Panc1 (cell line): ENCODE measurements at places on chromosomes 7 and 10.

DNA sequence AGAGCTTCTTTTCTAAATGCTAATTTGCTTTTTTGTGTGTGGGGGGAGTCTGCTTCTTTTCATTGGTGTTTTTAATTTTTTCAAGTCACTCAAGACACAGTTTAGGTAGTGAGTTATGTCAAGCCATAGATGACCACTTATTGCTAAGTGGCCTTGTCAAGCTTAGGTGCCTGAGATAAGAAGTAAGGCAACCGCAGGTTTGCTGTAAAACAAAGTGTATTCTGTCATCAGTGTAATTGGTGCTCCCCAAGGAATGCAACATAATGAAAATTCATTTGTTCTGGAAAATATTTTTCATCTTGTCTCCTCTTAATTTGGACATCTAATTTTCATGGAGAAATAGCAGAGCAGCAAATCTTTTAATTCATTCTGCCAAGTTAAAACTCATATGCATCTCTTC is 249.6 kb downstream of the EXOC4 start:
- H3K36me3 ChIP-seq: no peaks in the 10 kb centered on the region
- DNase-seq: no peak
- no peaks in the 10 kb centered on the region for H3K4me1 ChIP-seq
- no peak overlapping the region for H3K4me3 ChIP-seq
- H3K27ac ChIP-seq: no peak overlapping the region

- no peak overlapping the region for H3K27ac ChIP-seq
- H3K4me1 ChIP-seq: no peaks in the 10 kb centered on the region
- H3K36me3 ChIP-seq: no peaks in the 10 kb centered on the region
- no peak for DNase-seq
- H3K4me3 ChIP-seq: no peak overlapping the region
- no peaks in the 10 kb centered on the region for H3K27me3 ChIP-seq
Observed at GRCh38 chr7:107326061-107326460, 143.8 kb upstream of the GPR22 start.

- no peak overlapping the region for H3K4me3 ChIP-seq
- H3K27ac ChIP-seq: peak overlapping the region; percentile 98
- no peaks in the 10 kb centered on the region for H3K36me3 ChIP-seq
- DNase-seq: no peak
- no peaks in the 10 kb centered on the region for H3K27me3 ChIP-seq
Observed at GRCh38 chr10:3950676-3951275, 165.8 kb upstream of the KLF6 start.

DNA sequence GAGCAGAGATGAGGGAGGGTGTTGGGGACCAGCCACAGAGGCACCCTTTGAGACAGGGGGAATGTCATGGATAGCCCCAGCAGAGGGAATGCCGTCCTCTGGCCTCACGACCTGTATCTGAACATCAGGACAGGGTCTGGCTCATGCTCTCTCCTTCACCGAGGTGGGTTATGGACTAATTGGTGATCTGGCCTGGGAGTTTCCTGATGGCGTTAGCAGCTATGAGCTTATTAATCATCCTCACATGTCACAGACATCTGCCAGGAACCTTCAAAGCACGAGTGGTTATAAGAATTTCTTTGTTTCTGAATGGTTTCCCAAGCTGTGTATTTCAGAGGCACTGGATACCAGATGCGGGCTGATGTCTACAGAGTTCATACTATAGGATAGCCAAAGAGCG is 6.9 kb downstream of the CPA4 start:
- no peak for DNase-seq
- H3K4me1 ChIP-seq: no peaks in the 10 kb centered on the region
- no peak overlapping the region for H3K27ac ChIP-seq
- H3K4me3 ChIP-seq: no peak overlapping the region

GRCh38 chr10:11197266-11197712 is 179.6 kb downstream of the CELF2 start:
- H3K27me3 ChIP-seq: no peaks in the 10 kb centered on the region
- no peaks in the 10 kb centered on the region for H3K36me3 ChIP-seq
- H3K4me1 ChIP-seq: no peaks in the 10 kb centered on the region
- H3K27ac ChIP-seq: no peak overlapping the region
- no peak overlapping the region for H3K4me3 ChIP-seq
- DNase-seq: no peak

- H3K27me3 ChIP-seq: no peaks in the 10 kb centered on the region
- H3K4me1 ChIP-seq: no peaks in the 10 kb centered on the region
- H3K36me3 ChIP-seq: no peaks in the 10 kb centered on the region
- H3K27ac ChIP-seq: no peak overlapping the region
Observed at GRCh38 chr10:24153031-24153430, 55.9 kb upstream of the KIAA1217 start.

GRCh38 chr7:155482511-155483183 is 24.7 kb downstream of the EN2 start:
- H3K27me3 ChIP-seq: peaks cover 3% of the 10 kb centered on the region; the same call in 1 of the 2 replicates
- no peak overlapping the region for H3K27ac ChIP-seq
- H3K4me3 ChIP-seq: no peak overlapping the region
- H3K4me1 ChIP-seq: no peaks in the 10 kb centered on the region
- no peaks in the 10 kb centered on the region for H3K36me3 ChIP-seq

GRCh38 chr7:5230265-5231067 is 40.4 kb downstream of the WIPI2 start:
- H3K4me1 ChIP-seq: no peaks in the 10 kb centered on the region
- H3K27ac ChIP-seq: no peak overlapping the region

DNA sequence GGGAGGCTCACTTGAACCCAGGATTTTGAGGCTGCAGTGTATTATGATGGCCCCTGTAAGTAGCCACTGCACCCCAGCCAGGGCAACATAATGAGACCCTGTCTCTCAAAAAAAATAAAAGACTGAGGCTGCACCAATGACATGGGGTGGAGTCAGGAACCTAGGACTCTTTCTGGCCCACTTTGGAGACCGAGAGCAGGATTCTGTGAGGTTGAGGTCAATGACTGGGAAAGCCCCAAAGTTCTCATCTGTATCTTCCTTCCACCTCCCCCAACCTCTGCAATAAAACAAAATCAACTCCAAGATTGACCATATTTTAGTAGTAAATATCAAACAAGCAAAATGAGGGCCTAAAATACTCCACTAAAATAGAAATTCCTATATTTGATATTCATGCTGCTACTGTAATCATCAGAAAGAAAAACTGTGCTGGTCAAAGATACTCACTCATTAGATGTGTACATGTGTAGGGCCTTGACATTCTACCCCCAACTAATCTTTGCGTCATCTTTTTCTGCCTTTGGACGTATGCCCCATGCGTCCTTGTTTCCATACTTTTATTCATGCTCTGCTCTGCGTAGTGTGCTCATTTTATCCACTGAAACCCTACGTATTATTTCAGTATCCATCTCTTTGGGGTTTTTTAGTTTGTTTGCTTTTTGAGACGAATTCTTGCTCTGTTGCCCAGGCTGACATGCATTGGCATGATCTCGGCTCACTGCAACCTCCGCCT is 23.8 kb downstream of the WBP1L start:
- peaks cover 75% of the 10 kb centered on the region for H3K4me1 ChIP-seq
- H3K4me3 ChIP-seq: no peak overlapping the region
- no peaks in the 10 kb centered on the region for H3K36me3 ChIP-seq
- H3K27ac ChIP-seq: peak overlapping the region; percentile 84
- no peak for DNase-seq

DNA sequence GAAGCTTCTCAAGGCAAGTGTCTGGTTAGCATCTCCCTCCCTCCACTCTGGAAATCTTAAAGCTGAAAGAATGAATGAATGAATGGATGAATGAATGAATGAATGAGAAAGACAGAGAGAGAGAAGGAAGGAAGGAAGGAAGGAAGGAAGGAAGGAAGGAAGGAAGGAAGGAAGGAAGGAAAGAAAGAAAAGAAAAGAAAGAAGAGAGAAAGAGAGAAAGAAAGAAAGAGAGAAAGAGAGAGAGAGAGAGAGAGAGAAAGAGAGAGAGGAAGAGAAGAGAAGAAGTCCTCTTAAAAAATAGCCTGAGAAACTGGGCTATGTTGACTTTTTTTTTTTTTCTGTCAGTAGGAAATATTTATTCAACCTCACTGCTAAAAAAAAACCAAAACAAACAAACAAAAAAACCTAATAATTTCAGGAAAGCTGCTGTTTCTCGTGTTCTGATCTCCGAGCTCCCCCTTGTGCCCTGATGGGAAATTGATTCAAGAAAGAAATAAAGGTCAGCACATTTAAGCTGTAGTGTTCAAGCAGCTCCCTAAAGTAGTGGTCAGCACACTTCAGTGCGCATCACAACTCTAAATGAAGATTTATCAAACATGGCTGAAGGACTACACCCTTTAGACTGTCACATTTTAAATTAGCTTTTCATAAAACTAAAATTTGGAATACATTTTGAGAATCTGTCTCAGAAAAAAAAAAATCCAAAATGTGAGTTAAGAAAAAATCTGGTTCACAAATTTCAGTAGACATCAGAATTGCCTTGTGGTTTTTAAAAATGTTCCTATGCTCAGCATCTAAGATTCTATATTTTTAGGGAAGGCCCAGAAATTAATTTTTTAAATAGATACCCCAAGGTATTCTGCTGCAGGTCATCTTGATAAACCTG is 154.3 kb downstream of the ELAPOR2 start:
- DNase-seq: no peak
- H3K4me1 ChIP-seq: no peaks in the 10 kb centered on the region
- no peak overlapping the region for H3K4me3 ChIP-seq
- H3K27ac ChIP-seq: no peak overlapping the region
- no peaks in the 10 kb centered on the region; the same call in 1 of the 2 replicates for H3K27me3 ChIP-seq

- H3K4me3 ChIP-seq: no peak overlapping the region
- H3K36me3 ChIP-seq: peaks cover 3% of the 10 kb centered on the region; the same call in 1 of the 2 replicates
- DNase-seq: no peak
Observed at GRCh38 chr7:128076196-128076795, 45.1 kb upstream of the LRRC4 start.
